ENCODE measurements at places on chromosomes 4 and X. TPM values are rescaled to one million over a fixed set of nuclear protein-coding genes. Genes with fewer than 3 reads are reported as not detected.

Gene VCX
- not detected for total RNA-seq

Gene KCND1
- total RNA-seq: 8.2 TPM

- DNase-seq: no peak
These were observed 73.2 kb downstream of the ZNF827 start for GRCh38 chr4:145865274-145865941.

DNA sequence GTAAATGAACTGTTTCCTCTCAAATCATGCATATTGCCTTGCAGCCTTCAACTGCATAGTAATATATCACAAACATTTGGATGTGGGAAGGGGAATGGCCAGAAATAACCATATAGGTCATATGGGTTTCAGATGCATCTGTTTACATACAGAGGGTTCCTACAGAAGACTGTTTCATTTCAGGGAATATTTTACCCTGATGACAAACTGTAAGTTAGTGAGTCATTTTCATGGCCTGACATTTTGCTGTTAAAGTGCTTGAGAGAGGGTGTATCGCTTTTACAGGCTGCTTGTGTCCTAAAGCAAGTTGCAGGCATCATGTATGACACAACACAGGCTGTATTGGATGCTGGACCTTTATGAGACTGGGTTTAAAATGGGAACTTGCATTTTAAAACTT is 25.5 kb upstream of the AMOT start:
- no peak for DNase-seq

DNA sequence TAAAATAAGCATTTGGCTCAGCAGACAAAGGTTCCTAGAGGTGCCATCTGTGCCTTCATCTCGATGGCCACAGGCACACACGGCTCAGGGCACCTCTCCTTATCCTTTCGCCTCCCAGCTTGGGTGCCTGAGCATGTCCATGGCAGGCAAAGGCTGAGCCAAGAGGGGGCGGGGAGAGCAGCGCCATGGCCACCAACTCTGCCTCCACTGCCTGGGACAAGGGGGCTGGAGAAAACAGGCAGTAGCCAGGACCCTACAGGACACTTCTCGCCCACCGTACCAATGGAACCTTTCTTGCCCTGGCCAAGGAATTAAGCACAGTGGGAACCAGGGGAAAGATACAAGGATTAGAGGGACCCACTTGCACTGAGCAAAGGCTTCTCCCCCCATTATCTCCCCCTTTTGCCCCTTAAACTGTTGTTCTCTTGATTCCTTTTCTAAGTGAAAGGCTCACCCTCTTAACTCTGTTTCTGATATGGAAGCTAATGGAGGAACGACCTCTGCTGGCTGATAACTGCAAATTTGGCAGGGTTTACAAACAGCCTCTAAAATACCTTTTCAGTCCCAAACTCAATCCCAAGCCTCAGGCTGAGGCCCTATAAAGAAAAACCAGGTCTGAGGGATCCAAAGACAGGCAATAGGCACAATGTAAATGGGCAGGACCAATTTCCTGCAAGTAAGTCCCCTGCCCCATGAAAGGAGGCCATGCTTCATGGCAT is 335.2 kb downstream of the ADAM29 start:
- DNase-seq: no peak

Data from progenitor cell of endocrine pancreas (in vitro differentiated cells).